Airway epithelial cell (primary cell): ENCODE measurements at places on chromosomes 3 and 15. TPM values are rescaled to one million over a fixed set of nuclear protein-coding genes. Genes with fewer than 3 reads are reported as not detected.

Gene MASP1
- total RNA-seq, result not detected in 2 replicates

Gene TMEM44
- 8.1 and 9.5 TPM in 2 replicates for total RNA-seq

Gene MOBP
- not detected in 2 replicates for total RNA-seq

Gene GOLGA8S
- not detected in 2 replicates for total RNA-seq

Gene CDC25A
- total RNA-seq, result 14.2 and 22.8 TPM in 2 replicates

Gene IGSF11
- 0.14 TPM in 1 of 2 replicates, not detected in the other for total RNA-seq

Gene GCNT3
- total RNA-seq, result 4.2 and 5.6 TPM in 2 replicates

Gene GOLGA8G
- total RNA-seq, result not detected in 2 replicates

Gene DGKG
- under 0.01 TPM in 1 of 2 replicates, not detected in the other for total RNA-seq

Gene NRROS
- total RNA-seq, result 0.07 and 0.33 TPM in 2 replicates
